ENCODE measurements at places on chromosomes 12 and 14. TPM values are rescaled to one million over a fixed set of nuclear protein-coding genes. Genes with fewer than 3 reads are reported as not detected.

DNA sequence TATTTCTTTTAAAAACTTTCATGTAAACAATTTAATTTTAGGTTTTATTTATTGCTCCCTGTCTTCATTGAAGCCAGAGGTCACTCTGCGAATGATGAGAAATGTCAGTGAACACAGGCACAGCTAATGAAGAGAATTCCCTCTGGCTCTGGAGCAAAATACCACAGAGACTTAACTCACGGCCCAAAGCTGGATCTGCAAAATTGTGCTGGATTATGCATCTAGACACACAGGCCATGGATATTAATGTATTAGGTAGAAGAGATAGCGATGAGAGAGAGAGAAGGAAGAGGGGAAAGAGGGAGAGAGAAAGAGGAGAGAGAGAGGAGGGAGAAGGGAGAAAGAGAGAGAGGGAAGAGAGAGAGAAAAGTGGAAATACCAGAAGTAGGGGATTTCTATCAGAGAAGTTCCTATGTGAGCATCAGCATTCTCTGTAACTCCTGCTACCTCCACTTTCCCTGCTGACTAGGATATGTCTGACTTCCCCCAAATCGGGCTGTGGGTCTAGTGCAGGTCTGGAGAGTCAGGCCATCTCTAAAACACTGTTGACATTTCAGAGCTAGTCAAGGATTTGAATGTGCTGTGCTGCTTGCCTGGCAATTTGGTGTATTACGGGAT lies 3.7 kb downstream of the ARHGDIB start:
- DNase-seq = no peak

KRT78 gene
- not detected for total RNA-seq

DNA sequence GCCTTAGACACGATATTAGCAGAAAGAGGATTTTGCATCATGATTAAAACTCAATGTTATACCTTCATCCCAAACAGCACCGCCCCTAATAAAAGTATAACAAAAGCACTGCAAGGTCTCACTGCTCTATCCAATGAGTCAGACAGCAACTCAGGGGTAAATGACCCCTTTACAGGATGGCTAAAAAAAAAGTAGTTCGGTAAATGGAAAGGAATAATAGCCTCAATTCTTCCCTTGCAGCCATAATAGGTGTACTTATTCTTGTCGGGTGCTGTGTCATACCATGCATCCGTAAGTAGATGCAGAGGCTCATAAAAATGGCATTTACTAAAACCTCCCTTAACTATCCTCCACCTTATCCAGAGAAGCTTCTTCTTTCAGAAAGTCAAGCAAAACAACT lies 53.9 kb upstream of the AP4S1 start:
- DNase-seq = no peak

DNA sequence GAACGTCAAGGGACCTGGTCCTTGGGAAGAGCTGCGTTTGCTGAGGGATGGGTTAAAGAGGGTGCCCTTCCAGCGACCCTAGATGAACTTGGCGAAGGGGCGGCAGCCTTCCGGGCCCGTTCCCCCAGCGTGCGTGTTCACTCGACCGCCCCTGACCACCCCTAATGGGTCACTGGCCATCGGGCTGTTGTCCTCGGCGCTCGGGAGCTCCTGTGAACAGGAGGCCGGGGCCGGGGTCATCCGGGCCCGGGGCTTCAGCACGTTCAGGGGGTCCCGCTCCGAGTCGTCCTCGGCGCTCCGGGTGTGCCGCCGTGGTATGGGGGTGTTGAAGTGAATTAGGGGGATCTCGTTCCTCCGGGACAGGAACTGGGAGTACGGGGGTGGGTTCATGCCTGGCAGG lies 9.2 kb downstream of the FGF23 start:
- no peak for DNase-seq

- no peak for DNase-seq
Measured at GRCh38 chr12:43177276-43177675, 374.7 kb downstream of the ADAMTS20 start.

KRT6C gene
- total RNA-seq = not detected

DNA sequence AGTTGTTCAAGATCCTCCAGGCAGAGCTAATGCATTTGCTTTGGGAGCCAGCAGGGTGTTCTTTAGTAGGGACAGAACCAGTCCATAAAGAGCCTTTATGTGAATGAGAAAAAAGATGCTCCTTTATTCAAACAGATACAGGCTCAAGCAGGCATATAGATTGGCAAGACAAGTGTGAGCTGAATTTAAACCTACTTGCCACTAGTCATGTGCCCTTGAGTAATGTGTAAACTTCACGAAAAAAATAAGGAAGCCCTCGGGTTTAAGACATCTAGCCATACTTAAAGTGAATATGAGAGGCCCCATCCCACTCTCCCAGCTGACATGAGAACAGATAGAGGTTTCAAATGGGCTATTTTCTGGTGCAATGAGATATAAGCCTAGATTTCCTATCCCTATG lies 43.1 kb upstream of the STRAP start:
- no peak for DNase-seq

- DNase-seq = no peak
Measured at GRCh38 chr12:117031843-117032592, 67.2 kb downstream of the TESC start.

GRCh38 chr14:89827265-89827664 lies 127.3 kb downstream of the EFCAB11 start:
- DNase-seq = no peak

DNA sequence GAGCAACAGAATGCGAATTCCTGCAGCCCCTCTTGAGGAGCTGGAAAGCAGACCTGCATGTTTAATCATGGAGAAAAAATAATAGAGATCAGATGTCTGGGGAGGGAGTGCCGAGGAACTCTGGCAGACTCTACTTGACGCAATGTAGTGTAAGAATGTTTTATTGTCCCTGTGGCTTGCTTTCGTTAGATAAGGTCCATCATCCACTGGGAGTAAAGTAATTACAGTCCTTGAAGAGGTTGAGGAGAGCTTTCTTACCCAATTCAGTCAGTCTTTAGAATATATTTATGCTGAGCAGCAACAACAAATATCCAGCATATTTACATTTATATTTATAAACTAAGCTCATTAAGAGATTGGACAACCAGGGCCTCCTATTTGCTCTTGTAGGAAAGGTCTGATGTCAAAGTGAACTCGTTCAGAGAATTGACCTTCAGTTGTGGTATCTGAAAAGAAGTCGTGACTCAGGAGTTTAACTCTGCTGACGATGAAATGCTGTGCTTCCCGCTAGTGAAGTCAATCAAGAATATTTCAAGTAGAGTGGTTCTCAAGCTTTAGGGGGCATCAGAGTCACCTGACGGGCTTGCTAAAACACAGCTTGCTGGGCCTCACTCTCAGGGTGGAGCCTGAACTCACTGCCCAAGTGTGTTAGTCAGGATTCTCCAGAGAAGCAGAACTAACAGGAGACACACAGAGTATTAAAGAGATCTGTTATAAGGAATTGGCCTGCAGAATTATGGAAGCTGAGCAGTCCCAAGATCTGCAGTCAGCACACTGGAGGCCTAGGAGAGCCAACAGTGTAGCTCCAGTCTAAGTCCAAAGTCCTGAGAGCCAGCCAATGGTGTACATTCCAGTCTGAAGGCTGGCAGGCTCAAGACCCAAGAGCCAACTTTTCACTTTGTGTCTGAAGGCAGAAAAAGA lies 139.3 kb upstream of the LMNTD1 start:
- DNase-seq = no peak

DNA sequence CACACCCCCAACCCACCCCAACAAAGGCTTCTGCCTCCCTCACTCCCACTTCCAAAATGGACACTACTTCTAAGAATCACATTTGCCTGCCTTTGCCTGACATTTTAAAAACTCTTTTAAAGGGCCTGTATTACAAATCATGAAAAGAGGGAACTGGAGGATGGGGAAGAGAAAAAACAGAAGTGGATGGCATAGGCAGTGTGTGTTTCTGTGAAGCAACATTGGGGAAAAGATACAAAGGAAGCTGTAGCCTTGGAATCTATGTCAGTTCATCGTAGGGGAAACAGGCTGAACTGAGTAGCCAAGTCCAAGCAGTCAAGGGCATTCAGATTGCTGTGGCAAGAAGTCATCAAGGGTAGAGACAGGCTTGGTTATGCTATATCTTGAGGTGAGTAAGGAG lies 273.9 kb downstream of the BTG1 start:
- DNase-seq = no peak

- DNase-seq = no peak
Measured at GRCh38 chr12:3728686-3729085, 24.2 kb downstream of the CRACR2A start.

TMTC1 gene
- 19.8 TPM for total RNA-seq
